ENCODE measurements at places on chromosomes 13 and 19.
A peak's percentile ranks its signal among the peaks of the same experiment; 100 is the strongest.

GRCh38 chr19:43901395-43902390 is 33.4 kb downstream of the ZNF45 start:
- peak; percentile 76 for DNase-seq

DNA sequence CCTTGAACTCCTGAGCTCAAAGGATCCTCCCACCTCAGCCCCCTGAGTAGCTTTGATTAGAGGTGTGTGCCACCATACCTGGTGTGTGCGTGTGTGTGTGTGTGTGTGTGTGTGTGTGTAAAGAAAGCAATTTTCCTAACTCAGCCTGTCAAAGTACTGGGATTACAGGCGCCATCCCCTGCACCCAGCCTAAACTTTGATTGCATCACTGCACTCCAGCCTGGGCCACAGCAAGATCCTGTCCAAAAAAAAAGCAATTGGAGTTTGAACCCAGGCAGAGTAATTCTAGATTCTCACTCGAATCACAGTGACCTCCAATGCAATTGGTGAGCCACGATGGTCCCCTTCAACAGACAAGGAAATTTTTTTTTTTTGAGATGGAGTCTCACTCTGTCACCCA is 29.1 kb downstream of the NLRP12 start:
- DNase-seq: no peak

DNA sequence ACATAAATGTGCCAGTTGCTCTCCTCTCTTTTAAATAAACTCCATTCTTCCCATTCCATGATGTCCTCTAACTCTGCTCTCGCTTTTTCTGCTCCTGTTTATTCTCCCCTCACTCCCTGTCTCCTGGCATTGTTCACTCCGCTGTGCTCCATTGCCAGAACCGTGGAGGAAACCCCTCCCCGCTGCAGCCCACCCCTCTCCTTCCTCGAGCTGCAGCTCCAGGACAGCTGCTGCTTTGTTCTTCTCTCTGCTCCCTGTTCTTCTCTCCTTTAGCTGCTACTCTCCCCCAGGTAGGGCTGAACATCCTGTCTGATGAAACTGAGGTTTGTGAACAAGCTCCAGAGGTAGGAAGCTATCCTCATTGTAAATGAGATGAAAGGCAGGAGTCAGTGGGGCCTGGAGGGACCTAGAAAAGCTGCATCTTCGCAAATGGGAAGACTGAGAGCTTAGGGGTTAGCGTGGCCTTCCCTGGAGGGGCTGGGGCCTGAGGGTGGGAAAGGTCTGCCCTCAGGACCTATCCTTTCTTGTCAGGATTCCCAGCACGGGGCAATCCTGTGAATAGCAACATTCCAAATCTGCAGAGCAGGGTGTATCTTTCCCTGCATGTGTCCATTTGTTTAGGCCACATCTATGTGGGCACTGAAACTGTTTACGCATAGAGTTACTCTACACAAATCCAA is 243.7 kb downstream of the DNAJC15 start:
- DNase-seq: no peak

- peak; percentile 52 for DNase-seq
Measured at GRCh38 chr19:15136234-15136954, 29.2 kb downstream of the SYDE1 start.

DNA sequence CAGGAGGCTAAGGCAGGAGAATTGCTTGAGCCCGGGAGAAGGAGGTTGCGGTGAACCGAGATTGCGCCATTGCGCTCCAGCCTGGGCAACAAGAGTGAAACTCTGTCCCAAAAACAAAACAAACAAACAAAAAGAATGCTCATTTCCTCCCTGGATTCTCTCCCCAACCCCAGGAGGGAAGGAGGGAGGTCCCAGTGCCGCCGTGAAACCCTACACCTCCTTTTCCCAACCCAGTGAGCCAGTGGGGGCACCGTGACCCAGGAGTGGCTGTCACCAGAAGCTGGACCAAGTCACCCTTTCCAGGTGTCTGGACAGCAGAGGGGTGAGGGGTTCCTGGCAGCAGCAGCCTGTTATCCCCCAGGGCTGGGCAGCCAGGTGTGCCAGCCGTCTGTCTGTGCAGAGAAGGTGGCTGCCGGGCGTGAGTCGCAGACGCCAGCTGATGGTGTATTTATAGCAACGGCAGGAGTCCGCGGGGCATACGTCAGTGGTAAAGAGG is 23.5 kb downstream of the NFIC start:
- peak; percentile 48 for DNase-seq

DNA sequence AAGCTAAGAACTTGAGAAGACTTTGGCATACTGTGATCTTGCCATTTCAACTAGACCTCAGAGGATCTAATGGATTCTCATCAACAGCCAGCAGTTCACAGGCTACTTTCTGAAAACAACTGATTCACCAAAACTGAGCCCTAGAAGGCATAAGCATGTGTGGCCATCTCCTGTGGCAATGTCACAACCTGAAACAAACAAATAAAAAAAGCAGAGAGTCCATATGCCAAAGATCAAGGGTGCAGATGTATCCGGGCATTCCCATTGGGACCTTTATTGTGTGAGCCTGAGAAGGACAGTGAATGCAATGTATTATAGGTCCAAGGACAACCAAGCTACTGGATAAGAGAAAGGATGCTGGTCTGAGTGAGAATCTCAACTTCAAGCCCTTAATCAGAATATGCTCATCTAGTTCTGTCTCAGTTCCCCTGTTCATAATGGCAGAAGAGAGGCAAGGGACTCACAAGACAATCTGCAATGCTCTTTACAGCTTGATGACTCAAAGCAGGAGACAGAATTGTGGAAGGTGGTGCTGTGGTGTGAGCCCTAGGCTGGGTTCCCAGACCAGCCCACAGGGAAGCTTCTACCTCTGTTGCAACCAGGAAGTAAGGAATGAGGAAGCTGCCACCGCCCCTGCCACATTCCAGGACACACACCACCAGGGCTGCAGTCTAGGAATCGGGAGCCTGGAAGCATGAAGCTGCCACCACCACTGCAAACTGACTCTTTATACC is 133.7 kb downstream of the RAP2A start:
- peak; percentile 43 for DNase-seq

DNA sequence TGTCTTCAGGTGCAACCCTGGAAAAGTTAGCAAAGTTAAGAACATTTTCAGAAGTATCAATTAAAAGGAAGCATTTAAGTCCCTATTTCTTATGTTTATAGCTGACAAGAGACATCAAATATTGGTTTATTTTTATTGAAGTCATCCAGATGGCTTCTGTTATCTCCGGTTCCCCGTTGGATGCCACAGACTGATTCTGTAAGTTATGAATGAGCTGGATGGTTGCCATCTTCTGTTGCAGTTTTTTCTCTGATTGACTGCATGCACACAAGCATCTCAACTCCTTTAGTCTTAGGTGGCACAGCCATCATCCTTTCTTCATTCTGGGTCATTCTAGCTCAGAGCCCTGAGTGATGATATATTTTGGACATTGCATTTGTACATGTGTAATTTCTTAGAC is 10.6 kb upstream of the OXGR1 start:
- no peak for DNase-seq

DNA sequence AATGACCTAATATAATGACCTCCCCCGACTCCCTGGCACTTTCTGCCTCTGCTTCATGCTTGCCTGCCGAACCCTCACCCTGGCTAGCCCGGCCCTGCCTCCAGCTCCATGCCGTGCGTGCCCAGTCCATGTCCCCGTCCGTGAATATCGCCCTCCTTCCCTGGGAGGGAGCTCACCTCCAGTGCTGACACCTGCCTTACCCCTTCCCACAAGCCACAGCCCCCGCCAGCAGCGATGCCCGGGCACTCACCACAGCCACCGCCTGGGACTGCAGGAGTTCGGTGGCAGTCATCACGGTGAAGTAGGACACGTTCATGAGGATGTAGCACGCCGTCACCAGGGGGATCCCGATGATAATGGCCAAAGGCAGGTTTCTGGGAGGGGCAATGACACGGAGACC is 10.0 kb downstream of the SLC7A9 start:
- DNase-seq: no peak

DNA sequence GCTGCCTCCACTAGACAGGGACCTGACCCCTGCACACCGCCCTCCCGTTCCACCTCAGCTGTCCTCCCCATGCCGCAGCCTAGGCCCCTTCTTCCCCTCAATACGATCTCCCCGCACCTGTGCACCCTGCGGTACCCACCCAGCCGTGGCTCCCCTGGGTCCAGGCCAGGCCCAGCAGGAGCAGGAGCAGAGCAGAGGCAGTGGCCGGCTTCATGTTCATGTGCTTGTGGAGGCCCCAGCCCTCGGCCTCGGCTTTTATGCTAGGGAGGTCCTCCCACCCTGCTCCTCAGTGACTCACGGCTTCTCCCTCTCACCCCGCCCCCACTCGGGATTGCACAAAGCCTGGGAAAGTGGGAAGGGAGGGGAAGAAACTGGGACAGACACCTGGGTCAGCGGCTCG is 11.4 kb upstream of the KRTDAP start:
- no peak for DNase-seq

- no peak for DNase-seq
Measured at GRCh38 chr19:38039966-38040365, 133.0 kb downstream of the SIPA1L3 start.

GRCh38 chr19:46812977-46813838 is 24.8 kb upstream of the SLC1A5 start:
- DNase-seq: peak; percentile 17

GRCh38 chr13:24574847-24575246 is 62.3 kb upstream of the PARP4 start:
- DNase-seq: no peak

GRCh38 chr13:99321709-99322108 is 14.5 kb upstream of the GPR183 start:
- DNase-seq: no peak

- no peak for DNase-seq
Measured at GRCh38 chr13:50389726-50390125, 374.5 kb downstream of the KCNRG start.

- no peak for DNase-seq
Measured at GRCh38 chr13:113293686-113294085, 3.4 kb upstream of the LAMP1 start.

DNA sequence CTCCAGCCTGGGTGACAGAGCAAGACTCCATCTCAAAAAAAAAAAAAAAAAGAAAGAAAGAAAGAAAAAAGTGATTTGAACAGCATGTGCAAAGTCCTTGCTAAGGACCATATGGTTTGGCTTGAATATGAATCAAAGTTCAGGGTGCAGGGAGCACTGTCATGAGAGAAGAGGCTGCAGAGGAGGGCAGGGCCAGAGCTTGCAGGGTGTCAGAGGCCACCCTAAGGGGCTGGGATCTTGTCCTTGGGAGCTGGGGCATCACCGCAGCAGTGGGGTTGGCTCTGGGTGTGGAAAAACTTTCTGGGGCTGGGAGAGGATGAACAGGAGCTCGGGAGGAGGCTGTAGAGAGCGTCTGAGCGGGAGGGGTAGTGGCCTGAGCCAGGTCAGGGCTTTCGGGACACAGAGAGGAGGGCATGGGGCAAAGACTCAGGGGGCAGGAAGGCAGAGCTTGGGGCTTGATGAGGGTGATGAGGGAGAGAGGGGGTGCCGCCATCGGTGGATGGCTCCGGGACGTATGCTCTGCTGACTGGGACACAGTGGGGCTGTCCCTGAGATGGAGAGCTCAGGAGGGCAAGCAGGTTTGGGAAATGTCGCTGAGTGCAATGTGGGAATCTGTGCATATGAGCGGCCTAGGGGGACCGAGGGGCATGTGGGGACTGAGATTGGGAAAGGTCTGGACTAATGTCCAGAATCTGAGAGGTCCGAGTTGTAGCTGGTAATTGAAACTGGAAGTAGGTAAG is 3.0 kb downstream of the TRPM4 start:
- DNase-seq: no peak

- DNase-seq: no peak
Measured at GRCh38 chr19:7006135-7006704, 15.0 kb downstream of the MBD3L2B start.

- no peak for DNase-seq
Measured at GRCh38 chr13:112198396-112199010, 131.6 kb downstream of the SOX1 start.
